ENCODE measurements at places on chromosomes 3 and 15.

GRCh38 chr15:57472861-57473260 is 96.6 kb downstream of the CGNL1 start:
- no peak for DNase-seq

- no peak for DNase-seq
Measured at GRCh38 chr3:66472313-66473134, 28.3 kb downstream of the LRIG1 start.

DNA sequence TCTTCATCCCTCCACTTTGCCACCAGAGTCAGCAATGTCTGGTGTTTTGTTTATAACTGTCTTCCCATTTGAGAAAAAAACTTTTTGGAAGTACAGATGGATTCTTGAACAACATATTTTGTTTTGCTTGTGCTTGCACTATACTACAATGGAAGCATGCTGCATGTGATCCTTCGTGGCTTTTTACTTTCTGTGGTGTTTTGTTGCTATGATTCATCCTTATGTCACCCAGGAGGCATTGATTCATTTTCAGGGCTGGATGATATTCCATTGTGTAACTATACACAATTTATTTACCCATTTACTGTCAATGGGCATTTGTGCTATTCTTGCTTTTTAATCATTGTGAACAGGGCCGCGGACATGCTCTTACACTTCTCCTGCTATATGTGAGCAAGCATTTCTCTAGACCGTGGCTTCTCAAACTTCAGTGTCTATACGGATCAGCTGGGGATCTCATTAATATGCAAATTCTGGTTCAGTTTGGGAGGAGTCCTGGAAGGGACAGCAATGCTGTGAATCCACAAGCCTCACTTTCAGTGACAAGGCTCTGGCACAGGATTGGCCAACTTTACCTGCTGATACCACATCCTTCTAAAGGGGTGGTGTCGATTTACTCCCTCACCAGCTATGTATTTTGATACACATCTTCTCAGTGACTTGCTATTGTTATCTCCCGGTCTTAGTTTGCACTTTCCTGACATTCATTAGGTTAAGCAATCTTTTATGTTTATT is 65.9 kb downstream of the POLR2M start:
- no peak for DNase-seq

- DNase-seq, result peak; percentile 77
Measured at GRCh38 chr15:95017666-95018328, 786.4 kb downstream of the MCTP2 start.

DNA sequence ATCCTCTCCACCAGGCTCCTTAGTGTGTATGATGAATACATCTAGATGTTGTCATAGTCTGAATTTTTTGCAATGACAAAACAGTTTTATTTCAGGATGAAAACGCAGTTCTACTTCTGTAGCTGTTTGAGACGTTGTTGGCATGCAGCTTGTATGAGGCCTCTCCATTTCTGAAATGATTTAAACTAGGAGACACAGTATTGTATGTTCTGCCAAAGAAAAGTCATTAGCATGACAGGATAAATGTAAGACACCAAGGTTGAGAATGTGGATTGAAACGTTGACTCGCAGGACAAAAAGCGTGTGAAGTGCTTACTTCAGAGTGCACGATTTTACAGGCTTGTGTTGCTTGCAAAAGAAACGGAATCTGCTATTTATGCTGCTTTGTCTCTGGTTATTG is 35.3 kb downstream of the ABHD17C start:
- DNase-seq, result no peak
